HFFc6 (cell line): ENCODE measurements at places on chromosomes 4 and X. TPM values are rescaled to one million over a fixed set of nuclear protein-coding genes. Genes with fewer than 3 reads are reported as not detected.

DNA sequence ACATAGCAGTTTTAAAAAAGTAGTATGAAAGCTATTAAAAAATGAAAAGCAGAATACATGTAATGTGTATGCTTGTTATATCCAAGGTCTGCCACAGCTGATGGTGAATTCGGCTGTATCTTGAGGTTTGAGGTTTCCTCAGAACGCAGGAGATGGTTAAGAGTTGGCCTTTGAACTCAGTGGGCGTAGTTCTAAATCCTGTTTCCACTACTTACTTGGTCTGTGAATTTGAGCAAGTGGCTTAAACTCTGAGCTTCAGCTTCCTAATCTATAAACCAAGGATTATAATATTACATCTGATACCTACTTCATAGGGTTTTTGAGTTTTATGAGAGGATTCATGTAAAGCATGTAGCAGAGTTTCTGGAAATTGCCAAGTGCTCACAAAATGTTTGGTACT is 125.2 kb downstream of the STIM2 start:
- no peak overlapping the region for H3K4me3 ChIP-seq
- H3K36me3 ChIP-seq, result no peaks in the 10 kb centered on the region
- no peaks in the 10 kb centered on the region for H3K27me3 ChIP-seq
- H3K27ac ChIP-seq, result no peak overlapping the region

DNA sequence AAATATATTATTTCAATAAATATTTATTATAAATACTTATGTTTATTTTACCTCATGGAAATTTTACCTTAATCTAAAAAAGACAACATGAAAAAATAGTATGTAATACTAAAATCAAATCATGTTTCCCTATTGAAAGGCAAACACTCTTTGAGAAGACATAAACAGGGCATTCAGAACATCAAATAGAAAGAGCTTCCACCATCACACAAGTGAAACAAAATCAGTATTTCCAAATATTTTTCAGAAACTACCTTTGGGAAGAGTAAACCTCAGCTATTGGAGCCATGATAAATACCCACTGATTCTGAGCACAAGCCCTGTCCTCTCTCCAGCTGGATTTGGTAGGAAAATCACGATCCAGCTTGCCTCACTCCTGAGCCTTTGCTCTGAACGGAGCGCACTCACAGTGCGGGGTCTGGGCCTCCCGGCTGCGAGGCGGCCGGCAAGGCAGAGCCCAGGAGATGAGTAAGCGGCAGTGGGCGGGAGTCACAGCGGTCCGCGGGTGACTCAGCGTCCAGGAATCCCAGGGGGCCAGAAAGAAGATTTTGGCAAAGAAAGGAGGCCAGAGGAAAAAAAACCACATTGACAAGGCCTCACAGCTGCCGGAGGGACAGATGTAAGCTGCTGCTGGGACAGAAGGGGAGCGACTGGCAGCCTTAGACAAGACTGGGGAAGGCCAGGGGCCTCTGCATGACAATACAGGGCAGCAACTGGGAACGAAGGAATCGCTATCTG is 14.7 kb upstream of the ANXA5 start:
- DNase-seq, result peak; percentile 92
- peak overlapping the region; percentile 87 for H3K4me3 ChIP-seq
- no peaks in the 10 kb centered on the region; the same call in 1 of the 2 replicates for H3K36me3 ChIP-seq
- peaks cover 4% of the 10 kb centered on the region for H3K27me3 ChIP-seq
- peaks cover 59% of the 10 kb centered on the region for H3K4me1 ChIP-seq
- H3K27ac ChIP-seq, result peak overlapping the region; percentile 95

GRCh38 chrX:45872480-45872879 is 671.8 kb upstream of the DIPK2B start:
- no peaks in the 10 kb centered on the region for H3K36me3 ChIP-seq
- peaks cover 13% of the 10 kb centered on the region for H3K27me3 ChIP-seq
- no peak overlapping the region for H3K27ac ChIP-seq
- DNase-seq, result no peak

DNA sequence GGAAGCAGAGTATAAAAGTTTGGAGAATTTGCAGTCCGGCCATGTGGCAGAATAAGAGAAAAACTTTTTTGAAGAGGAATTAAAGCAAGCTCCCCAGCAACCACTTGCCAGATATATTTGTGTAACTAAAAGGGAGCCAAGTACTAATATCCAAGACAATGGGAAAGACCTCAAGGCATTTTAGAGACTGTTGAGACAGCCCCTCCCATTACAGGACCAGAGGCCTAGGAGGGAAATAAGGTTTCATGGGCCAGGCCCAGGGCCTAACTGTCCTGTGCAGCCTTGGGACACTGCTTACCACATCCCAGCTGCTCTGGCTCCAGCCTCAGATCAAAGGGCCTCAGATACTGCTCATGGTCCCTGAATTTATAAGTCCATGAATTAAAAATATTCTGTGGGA is 659.4 kb downstream of the PCDH19 start:
- H3K27ac ChIP-seq, result no peak overlapping the region
- DNase-seq, result no peak
- H3K4me3 ChIP-seq, result no peak overlapping the region

Gene FGG
- total RNA-seq, result not detected in 3 replicates

Gene VCX3B
- not detected in 2 replicates for total RNA-seq
